ENCODE measurements at places on chromosomes 6 and 20. TPM values are rescaled to one million over a fixed set of nuclear protein-coding genes. Genes with fewer than 3 reads are reported as not detected.

OR2H2 gene
- not detected for total RNA-seq

GRCh38 chr20:37383229-37383989, 37.5 kb downstream of the SRC start:
- H3K27ac ChIP-seq = no peak overlapping the region
- no peaks in the 10 kb centered on the region for H3K27me3 ChIP-seq
- DNase-seq = no peak
- no peaks in the 10 kb centered on the region for H3K36me3 ChIP-seq
- H3K4me1 ChIP-seq = peaks cover 11% of the 10 kb centered on the region
- H3K4me3 ChIP-seq = no peak overlapping the region

GRCh38 chr6:111552241-111552744, 53.4 kb downstream of the TRAF3IP2 start:
- no peak overlapping the region for H3K27ac ChIP-seq
- no peak overlapping the region for H3K4me3 ChIP-seq
- no peak for DNase-seq
- H3K4me1 ChIP-seq = no peaks in the 10 kb centered on the region
- H3K27me3 ChIP-seq = no peaks in the 10 kb centered on the region

- peaks cover 15% of the 10 kb centered on the region for H3K36me3 ChIP-seq
- no peak overlapping the region for H3K27ac ChIP-seq
- no peak for DNase-seq
Measured at GRCh38 chr20:58433029-58433647, 44.1 kb downstream of the VAPB start.

Data from CD4-positive, alpha-beta T cell (primary cell).